ENCODE measurements at places on chromosomes 3 and 15.

GRCh38 chr3:39387411-39387975, 4.3 kb downstream of the SLC25A38 start:
- DNase-seq = no peak

- DNase-seq = no peak
Observed at GRCh38 chr15:66923438-66923881, 141.9 kb upstream of the SMAD3 start.

- no peak for DNase-seq
Observed at GRCh38 chr3:60729056-60729455, 522.2 kb downstream of the FHIT start.

GRCh38 chr3:151562891-151563290, 102.0 kb upstream of the IGSF10 start:
- no peak for DNase-seq

- no peak for DNase-seq
Observed at GRCh38 chr15:45314960-45315359, 62.9 kb downstream of the SLC28A2 start.

DNA sequence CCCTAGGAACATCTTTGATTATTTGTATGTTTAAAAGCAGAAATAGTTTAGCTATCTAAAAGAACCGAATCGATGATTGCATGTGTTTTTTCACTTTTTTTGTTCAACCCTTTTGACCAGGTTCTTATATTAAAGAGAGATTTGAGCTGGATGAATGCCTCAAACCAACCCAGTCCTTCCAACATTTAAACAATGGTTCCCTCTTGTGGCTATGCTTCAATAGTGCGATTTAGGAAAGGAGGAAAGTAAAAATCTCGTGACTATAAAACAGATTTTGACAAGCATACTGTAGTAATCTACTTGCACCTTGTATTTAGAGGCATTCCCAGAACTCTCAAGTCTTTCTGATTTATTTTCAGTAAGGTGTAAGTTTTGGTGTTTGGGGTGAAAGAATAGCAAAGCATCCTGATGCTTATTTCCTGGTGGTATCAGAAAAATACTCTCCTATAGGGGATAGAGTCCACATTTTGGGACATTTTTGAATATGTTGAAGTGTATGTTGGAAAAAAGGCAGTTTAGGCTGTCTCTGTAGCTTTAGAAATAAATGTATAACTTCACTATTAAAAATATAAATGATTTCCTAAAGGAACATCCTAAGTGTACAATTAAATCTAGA, 159.6 kb upstream of the KCNH8 start:
- DNase-seq = no peak

Data from AG08395 (cell line).